ENCODE measurements at places on chromosomes 7 and 10.

- DNase-seq = no peak
Measured at GRCh38 chr7:29154076-29154475, 7.7 kb upstream of the CPVL start.

GRCh38 chr10:33506391-33506790, 171.9 kb upstream of the NRP1 start:
- DNase-seq = no peak

- no peak for DNase-seq
Measured at GRCh38 chr7:96322373-96322695, 436 bp upstream of the SLC25A13 start.

DNA sequence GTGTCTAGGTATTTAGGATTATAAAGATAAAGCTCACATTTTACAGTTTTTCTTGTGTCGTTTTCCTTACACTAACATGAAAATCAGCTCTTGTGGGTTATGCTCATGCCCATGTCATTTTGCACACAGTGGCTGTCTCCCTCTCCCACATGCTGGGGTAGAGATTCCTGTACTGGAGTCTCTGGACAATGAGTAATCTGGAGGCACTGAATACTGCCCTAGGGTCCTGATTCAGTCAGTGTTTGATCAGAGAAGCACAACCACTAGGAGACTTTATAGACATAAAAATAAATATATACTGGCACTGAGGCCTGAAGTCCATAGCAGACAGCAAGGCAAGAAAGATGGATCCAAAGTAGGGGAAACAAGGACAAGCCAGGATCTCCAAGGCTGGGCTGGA, 1008.8 kb downstream of the KCNMA1 start:
- DNase-seq = no peak

- DNase-seq = no peak
Measured at GRCh38 chr10:44470784-44471183, 85.9 kb upstream of the CXCL12 start.

DNA sequence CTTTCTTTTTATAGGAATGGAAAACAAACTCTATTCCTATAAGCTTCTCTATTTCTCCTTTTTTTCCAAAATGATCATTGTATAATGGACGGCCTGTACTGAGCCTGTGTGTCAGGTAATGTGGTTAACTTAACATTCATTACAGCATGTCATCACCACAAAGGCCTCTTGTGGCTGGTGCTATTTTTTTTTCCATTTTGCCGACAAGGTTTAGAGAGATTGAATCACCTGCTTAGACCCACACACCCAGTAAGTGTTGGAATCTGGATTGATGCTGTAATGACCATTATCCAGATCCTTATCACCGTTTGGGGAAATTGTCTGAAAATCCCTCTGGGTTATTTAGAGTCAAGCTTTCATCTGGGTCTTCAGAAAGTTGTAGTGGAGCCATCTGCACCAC, 18.5 kb downstream of the AKR1B15 start:
- DNase-seq = no peak

- DNase-seq = no peak
Measured at GRCh38 chr10:35986756-35987502, 344.8 kb upstream of the FZD8 start.

Data from stimulated activated CD4-positive, alpha-beta T cell treated with anti-CD3 and anti-CD28 coated beads, Interleukin-4, amount 100 ng/mL, for 4 hours (primary cell).